Peyer's patch (tissue), 4 donors: ENCODE measurements at places on chromosomes 6 and 20. TPM values are rescaled to one million over a fixed set of nuclear protein-coding genes. Genes with fewer than 3 reads are reported as not detected.

Gene PRPH2
- total RNA-seq: 9.9 TPM

Gene SLC52A3
- total RNA-seq: 176 TPM

Gene HMGCLL1
- total RNA-seq: 2.2 TPM

Gene RAET1L
- not detected for total RNA-seq

Gene ZFAND3
- total RNA-seq: 30.5 TPM

Gene XPO5
- 55.3 TPM for total RNA-seq

Gene INSM1
- total RNA-seq: 4.6 TPM

Gene RAB44
- 0.47 TPM for total RNA-seq

Gene ID4
- total RNA-seq: 7.6 TPM

Gene FILIP1
- total RNA-seq: 4.1 TPM

DNA sequence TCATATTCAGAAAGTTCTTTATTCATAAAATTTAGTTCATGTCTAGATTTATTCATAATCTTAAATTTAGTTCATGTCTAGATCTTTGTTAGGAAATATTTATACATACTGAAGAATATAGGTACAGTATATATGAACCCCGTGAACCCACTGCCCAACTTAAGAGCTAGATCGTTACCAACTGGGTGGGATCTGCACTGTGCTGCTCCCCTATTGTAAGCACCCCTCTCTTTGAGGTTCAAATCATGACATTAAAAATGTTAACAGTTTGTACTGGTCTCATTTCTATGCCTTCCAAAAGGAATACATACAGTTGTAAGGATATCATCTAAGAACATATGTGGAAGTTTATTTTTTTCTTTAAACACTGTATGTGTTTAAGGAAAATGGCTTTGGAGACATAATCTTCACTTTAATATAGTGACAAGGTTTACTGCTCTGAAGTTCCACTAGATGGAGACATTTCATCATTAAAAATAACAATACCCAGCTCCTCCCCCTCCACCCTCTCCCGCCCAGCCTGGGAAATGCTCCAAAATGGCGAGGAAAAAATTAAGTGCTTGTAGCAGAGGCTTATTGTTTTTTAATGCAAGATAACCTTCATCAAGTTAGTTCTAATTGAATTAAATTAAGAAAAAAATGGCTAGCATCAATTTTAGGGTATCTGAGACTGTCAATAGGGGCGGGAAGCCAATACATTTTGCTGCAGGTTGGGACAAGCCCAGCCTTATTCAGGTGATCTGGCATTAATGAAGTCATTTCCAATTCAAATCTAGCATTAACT, 104.1 kb upstream of the TRAF3IP2 start:
- DNase-seq: no peak

GRCh38 chr6:159996626-159997497, 28.0 kb downstream of the IGF2R start:
- DNase-seq: no peak

DNA sequence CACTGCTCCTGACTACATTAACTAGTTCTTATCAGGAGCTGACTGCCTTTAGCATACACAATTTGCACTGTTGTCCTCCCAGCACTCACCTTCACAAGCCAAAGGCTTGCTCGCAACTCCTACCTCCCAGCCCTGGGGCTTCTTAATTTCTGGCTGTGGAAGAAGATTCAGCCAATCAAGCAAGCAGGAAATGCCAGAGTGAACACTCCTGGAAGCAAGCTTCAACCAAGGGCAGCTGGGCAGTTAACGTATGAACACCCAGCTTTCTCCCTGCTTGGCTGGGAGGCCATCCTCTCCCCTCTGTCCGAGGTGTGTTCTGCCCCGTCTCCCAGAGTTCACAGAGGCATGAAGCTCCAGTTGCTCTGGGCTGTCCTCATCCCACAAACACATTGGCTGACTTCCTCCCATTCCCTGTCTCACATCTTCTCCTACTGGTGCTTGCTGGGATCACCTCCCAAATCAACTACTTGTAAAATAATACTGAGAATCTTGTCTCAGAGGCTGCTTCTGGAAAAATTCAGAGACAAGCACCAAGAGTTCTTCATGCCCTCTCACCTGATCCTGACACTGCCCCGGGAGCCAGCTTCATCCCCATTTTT, 15.3 kb upstream of the SRSF6 start:
- no peak for DNase-seq

DNA sequence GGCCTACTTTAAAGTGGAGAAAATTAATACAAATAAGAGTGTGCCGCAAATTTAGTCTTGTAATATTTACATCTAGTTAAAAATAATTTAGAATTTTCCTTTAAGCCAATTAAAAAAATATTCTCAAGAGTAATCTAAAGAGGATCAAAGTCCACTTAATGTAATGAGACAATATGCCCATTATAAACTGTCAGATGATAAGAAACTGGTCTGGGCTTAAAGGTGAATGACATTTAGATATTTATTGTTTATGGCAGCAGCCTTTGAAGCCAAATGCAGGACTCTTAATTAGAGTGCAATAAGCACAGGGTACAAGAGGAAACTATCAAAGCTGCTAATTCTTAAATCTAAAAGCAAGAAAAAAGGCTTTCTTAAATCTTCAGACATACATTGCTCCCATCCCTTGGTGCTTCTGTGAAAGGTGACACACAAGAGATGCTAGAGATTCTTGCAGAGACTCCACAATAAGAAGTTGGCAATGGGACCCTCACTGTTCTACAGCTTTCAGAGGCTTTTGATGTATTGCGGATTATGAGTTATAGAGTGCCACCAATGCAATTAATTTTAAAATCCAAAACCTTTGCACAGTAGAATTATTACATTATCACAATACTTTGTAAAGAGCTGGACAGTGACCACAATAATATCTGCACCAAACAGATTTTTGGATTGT, 116.1 kb downstream of the MAN1A1 start:
- DNase-seq: no peak

- DNase-seq: no peak
Observed at GRCh38 chr6:100612094-100612493, 147.4 kb upstream of the SIM1 start.

- DNase-seq: no peak
Observed at GRCh38 chr6:75499640-75500039, 6.0 kb upstream of the FILIP1 start.

DNA sequence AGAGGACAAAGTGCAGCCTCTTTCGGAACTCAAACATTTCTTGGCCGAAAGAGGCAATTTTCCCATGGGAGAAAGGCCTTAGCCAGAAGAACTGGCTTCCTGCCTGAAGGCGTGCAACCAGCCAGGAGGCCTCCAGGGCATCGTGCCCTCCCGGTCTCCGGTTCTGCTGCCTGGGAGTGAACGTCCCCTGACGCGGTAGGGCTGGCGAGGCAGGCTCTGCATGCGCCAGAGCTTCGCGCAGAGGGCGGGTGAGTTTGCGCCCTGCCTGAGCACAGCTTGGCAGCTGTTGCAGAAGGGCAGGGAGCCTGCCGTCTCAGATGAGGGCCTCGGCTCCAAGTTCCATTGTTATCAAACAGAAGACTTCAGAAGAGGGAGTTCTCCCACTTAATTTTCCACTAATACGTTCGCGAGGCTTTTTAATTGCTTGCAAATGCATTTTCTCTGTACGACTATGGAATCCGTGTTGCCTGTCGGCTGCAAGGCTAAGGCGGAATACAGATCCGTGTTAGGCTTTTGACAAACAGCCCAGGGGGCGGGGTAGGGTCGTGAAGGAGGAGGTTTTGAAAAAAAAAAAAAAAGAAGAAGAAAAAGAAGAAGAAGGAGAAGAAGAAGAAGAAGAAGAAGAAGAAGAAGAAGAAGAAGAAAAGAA, 5.5 kb upstream of the TFAP2D start:
- no peak for DNase-seq

- no peak for DNase-seq
Observed at GRCh38 chr6:136734977-136735376, 57.3 kb downstream of the MAP3K5 start.

DNA sequence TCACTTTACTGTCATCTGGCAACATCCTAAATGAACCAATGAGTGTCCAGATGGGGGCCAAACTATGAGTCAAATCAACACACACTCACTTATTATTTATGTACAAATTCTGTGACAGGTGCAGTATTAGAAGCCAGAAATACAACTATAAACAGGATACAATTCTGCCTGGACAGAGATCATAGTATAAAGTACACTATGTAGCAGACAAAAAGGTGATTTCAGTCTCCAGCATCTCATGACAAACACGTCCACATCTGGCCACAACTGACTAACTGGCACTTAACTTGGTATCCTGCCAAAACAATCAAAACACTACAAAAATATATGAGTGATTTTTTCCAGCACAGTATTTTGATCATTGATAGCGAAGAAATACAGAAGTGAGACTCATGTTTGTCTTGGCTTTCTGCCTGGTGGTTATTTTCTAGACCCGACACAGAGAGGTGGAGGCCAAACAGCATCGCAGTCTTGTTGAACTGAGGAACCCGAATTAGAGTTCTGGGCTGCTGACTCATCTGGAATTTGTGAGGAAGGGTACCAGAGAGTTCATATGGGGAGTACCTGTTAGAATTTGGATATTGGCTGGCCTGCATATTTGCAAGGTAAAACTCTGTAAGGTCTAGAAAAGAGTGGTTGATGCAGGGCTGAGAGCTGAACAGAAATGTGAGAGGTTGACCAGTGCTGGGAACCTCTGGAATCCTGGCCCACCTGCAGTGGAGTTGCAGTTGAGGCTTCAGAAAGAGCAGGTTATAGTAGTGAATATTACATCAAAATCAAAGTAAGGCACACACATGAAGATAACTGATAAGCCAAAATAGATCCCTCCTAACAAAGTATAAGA, 475.2 kb downstream of the PTPRT start:
- no peak for DNase-seq

DNA sequence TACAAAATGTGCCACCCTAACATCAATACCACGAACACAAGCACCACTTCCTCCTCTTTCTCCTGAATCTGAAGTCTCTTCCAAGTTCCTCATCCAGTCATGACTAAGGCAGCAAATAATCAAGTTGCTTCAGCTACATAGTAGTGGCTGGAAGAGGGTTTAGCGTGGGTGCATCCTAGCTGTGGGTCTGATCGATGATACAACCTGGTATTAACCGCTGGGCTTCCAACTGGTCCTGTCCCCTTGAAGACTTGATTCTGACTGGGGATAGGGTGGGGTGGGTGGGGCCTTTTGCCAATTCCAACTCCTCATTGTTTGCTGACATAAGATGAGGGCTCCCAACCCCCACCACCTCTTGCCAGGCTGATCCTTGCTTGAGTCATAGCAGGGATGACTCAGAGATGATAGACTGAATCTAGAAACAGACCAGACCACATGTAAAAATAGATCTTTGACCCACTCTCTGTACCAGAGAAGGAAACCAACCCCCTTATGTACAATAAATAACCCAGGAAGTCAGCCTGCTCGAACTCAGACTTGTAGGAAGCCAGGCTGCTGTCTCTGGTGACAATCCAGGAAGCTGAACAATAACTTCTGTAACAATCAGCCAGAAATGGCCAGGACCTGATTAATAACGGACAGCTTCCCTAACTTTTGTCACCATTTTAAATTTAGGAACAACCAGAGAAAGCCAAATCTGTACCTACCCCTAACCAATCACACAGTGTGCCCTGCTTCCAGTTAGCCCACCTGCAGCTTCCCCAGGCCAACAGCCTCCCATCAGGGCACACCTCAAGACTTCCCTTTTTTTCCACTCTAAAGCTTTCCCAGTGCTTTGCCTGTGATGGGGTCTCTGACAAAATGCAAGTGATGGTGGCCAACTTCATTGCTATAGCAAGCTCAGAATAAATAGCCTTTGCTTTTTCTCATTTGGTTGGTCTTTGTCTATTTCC, 68.9 kb upstream of the FAM184A start:
- no peak for DNase-seq

GRCh38 chr6:85997206-85997605, 354.5 kb upstream of the SYNCRIP start:
- no peak for DNase-seq

DNA sequence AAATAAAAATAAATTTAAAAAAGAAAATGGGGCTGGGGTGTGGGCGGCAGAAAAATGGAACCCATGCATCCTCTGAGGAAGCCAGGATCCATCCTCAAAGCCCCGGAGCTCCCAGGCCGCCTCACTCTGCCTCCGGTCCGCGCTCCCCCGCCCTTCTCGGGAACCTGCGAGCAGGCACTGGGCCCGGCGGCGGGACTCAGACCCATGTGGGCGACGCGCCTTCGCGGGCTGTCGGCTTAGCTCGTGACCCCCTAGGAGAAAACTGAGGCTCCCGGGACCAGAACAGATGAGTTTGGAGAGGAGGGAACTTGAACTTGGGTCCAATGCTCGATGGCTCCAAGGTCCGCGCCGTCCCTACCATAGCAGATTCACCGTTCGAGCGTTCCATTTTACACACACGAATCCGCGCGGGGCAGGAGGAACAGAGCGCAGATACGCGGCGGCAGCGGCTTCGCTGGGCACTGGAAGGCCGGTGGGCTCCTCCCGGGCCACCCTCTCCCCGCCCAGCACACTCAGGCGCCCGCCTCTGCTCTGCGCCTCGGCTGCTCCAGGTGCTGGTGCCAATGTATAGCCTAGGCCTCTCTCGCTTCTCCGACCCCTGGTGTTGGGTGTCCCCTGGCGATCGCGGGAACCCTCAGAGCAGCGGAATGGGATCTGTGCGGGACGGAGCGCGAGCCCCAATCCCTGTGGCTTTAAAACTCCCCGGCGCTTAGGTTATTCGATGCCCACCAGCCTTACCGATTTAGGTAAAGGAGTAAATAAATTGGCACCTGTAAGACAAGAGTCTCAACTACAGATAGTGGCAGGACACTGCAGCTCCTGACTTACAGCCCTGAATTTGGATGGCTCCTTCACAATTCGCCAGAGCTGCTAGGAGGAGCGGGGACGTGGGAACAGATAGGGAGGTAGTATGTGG, 39.2 kb downstream of the DPPA5 start:
- DNase-seq: no peak

- no peak for DNase-seq
Observed at GRCh38 chr20:3158968-3159431, 665 bp downstream of the FASTKD5 start.

GRCh38 chr6:125154118-125154760, 666 bp downstream of the TPD52L1 start:
- DNase-seq: no peak

DNA sequence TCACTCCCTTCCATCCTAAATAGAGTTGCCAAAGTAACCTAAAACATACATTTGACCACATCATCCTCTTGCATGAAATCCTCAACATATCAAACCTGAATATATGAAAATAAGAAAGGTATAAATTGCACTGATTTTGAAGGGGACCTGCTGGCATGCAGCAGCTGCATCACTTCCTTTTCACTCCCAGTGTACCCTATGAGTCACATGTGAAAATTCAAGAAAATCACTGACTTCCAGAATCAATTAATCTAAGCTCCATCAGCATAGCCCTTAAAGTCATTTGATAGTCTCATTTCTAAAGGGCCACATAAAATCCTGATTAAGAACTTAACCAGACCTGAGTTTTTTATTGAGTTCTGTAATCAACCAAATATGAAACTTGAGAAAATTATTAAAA, 24.3 kb downstream of the SNX14 start:
- no peak for DNase-seq

- DNase-seq: no peak
Observed at GRCh38 chr20:48431653-48432493, 395.9 kb downstream of the PREX1 start.

- no peak for DNase-seq
Observed at GRCh38 chr6:30685157-30686008, 1.1 kb downstream of the PPP1R18 start.
